KBM-7 (cell line): ENCODE measurements at places on chromosomes 12 and 14.

DNA sequence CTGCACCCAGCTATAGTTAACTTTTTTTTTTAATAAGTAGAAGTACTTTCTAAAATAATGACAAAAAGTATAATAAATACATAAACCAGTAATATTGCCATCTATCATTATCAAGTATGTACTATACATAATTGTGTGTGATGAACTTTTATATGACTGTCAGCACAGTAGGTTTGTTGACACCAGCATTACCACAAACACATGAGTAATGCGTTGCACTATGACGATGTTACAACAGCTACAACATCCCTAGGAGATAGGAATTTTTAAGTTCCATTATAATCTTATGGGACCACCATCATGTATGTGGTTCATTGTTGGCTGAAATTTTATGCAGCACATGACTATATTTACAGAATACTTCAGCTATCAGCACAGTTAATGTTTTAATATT lies 62.9 kb upstream of the VSX2 start:
- DNase-seq, result no peak

DNA sequence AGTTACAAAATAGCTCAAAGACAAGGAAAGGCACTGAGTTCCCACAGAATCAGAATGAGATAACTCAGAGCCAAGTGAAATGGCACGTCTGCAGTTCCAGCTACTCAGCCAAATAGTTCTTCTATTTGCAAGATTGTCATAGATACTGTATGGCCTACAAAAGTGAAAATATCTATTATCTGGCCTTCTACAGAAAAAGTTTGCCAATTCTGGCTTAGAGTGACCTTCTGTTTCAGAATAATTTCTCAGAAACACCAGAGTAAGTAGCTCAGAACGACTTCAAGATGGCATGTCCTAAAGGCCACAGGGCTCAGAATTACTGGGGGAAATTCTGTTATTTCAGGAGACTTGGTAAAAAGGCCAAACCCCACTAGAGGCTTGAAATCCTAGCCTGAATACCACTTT lies 10.7 kb upstream of the RTRAF start:
- DNase-seq, result no peak

DNA sequence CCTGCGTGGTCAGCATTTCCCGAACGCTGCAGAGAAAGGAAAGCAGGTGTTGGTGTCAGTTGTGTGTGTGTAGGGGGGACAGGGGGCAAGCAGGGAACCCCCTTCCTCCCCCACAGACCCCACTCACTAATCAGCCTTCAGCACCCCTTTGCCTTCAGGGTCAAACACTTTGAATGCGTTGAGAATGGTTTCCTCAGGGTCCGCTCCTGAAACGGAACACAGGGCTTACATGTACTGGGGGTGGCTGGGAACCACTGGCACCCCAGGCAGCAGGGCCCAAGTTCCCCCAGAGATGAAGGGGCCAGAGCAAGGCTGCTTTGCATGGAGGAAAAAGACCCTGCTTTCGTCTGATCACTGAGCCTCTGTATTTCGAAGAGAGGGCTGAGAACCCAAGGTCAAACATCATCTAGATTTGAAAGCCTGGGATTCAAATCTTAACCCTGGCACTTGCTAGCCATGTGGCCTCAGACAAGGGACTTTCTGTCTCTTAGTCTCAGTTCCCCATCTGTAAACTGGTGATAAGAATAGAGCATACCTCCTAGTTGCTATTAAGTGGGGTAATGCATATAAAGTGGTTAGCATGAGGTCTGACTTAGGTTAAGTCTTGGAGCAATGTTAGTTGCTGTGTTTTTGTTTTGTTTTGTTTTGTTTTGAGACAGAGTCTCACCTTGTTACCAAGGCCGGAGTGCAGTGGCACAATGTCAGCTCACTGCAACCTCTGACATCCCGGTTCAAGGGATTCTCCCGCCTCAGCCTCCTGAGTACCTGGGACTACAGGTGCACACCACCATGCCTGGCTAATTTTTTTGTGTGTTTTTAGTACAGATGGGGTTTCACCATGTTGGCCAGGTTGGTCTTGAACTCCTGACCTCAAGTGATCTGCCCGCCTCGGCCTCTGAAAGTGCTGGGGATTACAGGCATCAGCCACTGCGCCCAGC lies 7.0 kb downstream of the MYL2 start:
- no peak for DNase-seq

DNA sequence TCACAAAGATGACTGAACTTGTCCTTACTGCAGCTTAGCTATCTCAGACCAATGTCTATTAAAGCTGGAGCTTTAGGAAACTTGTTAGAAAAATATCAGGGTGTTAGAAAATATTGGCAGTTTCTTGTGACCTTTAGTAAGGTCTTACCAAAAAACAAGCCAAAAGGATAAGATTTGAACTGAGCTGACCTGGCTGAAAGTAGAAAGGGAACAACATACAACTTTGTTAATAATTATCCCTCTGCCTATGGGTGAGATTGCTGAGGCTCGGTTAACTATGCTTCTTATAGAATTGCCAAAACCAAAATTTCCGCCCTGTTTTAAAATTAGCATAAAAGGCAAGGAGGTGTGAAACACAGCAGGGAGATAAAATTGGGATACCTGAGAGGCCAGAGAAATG lies 73.8 kb downstream of the DHRS2 start:
- DNase-seq, result no peak

GRCh38 chr12:119940897-119941296 lies 48.1 kb upstream of the BICDL1 start:
- no peak for DNase-seq

DNA sequence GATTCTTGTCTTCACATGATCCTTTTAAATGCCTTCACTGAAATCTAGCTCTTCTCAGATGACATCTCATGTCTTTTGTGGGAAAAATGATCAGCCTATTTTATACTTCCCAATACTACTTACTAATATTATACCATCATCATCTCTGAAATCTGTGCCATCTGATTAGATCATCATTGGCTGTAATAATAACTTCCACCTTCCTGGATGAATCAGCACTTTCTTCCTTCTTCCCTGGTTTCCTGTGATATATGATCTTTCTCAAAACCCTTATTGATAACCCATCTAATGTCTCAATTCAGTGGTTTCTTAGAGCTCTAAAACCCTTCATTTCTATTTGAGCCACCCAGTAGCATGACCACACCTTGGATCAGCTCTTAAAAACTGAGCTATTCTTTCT lies 30.9 kb downstream of the GPR137C start:
- no peak for DNase-seq

GRCh38 chr12:51866762-51867161 lies 18.2 kb upstream of the FIGNL2 start:
- DNase-seq, result no peak

- DNase-seq, result peak; percentile 97
Observed at GRCh38 chr12:48852734-48853688, 1.0 kb upstream of the DDX23 start.

- peak; percentile 57 for DNase-seq
Observed at GRCh38 chr14:91521061-91521640, 11.0 kb upstream of the PPP4R3A start.

- no peak for DNase-seq
Observed at GRCh38 chr12:40784102-40784501, 91.9 kb downstream of the CNTN1 start.

GRCh38 chr12:65668981-65669695 lies 155.1 kb upstream of the HMGA2 start:
- DNase-seq, result no peak

DNA sequence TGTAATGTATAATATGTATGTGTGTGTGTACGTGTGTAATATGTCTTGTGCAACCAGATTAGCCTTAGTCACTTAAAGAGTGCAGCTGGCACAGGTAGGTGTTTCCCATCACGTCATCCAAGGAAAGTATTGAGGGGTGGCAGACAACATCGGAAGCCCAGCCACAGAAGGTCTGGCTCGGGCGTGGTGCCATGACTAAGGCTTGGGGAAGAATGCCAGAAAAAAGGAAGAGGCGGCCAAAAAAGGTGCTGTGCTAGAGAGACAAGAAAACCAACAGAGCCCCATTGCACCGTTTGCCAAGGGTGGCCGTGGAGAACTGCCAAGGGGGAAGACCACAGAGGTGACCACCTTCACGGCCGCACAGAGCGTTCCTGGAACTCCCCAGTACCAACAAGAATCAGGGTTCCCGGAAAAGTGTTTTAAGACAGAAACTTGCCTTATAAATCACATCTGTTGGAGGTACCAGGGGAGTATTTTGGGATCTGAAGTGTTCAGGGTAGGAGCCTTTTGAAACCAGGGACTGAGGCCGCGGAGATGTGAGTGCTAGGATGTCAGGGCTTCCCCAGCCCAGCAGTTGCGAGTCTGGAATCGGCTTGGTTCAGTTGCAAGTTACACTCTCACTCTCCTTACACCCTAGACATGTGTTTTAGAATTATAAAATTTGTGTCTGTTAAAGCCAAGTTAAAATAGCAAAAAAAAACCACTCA lies 131.2 kb upstream of the DYRK2 start:
- peak; percentile 12 for DNase-seq

- DNase-seq, result no peak
Observed at GRCh38 chr14:60637479-60638315, 11.6 kb downstream of the SIX1 start.

DNA sequence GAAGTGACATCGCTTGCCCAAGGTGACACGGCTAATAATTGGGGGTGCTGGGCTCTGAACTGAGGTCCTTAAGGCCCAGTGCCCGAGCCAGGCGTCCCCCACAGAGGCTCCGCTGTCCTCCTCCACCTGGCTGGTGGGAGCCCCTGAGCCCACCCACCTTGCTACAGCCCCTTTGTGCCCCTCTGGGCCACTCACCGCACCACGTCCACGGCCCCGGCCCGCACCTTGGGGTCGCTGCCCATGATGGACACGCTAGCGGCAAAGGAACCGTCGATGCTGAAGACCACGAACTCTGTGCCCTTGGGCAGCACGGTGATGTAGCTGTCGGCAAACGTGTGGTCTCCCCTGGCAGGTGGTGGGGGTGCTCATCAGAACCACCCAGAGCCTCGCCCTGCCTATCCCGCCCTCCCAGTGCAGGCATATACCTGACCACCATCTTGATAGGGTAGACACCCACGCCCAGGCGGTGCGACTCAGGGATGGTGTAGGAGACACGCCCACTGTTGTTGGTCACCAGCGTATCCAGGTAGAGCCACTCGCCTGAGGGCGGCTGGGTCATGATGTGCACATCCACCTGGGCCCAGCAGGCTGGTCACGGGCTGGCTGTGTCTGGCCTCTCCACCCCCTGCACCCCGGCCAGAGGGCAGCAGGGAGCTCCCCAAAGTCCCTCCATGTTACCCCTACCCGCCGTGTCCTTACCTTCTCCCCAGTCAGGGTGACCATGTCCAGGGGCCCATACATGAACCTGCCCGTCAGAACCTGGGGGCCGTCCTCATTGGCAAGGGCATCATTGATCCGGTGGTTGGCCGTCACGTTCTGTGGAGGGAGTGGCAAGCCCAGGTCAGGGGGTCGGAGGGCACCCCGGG lies 6.8 kb downstream of the ARL6IP4 start:
- no peak for DNase-seq

- no peak for DNase-seq
Observed at GRCh38 chr14:71905031-71905430, 27.2 kb upstream of the RGS6 start.

- DNase-seq, result no peak
Observed at GRCh38 chr12:68378872-68379606, 46.9 kb upstream of the MDM1 start.

DNA sequence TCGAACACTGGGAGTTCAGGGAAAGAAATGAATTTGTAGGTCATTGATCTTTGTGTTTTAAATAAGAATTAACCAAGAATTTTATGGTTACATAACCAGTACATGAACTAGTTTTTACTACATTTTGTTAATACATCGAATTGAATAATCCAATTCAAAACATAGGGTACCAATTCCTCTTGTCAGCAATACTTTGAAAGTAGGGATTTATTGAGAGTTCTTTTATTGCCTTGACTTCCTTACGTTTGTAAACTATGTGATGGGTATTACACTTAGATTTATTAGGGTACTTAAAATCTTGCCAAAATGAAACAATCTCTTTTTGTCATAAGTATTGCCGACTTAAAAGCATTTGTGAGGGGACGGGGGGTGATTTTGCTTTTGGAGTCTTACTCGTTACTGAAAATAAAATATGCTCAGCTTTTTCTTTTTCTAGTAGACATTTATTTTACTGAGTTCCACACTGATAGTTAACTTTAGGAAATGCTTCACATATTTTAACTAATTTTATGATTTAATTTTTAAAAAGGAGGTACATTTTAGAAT lies 22.4 kb downstream of the SOCS2 start:
- DNase-seq, result no peak

- DNase-seq, result no peak
Observed at GRCh38 chr12:124422570-124423523, 128.0 kb downstream of the RFLNA start.

DNA sequence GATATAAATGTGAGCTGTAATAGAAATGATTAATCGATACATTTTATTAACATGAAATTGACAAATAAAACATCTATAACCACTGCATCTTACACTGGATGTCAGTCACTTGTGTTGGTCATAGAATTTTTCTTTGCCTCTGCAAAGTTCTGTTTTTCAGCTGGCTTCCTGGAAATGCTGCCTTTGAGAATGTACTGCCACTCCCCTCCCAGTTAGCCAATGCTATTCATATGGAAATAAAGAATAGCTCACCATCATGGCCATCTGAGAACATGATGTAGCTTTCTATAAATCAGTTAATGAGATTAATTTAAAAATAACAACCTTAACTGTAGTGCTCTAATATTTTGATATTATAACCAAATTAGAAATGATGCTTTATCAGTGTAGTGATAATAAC lies 41.1 kb downstream of the SLCO1B1 start:
- DNase-seq, result no peak
